Breast epithelium (tissue), 4 donors: ENCODE measurements at places on chromosomes 4 and X. TPM values are rescaled to one million over a fixed set of nuclear protein-coding genes. Genes with fewer than 3 reads are reported as not detected.

The RTL9 gene
- total RNA-seq = not detected

The MAML3 gene
- total RNA-seq = 5.0 TPM

The LRRC66 gene
- total RNA-seq = 0.33 TPM

The MUC7 gene
- not detected for total RNA-seq

The UCP1 gene
- total RNA-seq = not detected

The RNF175 gene
- total RNA-seq = 5.9 TPM

The BRS3 gene
- not detected for total RNA-seq

The GSX2 gene
- not detected for total RNA-seq

The HTN3 gene
- total RNA-seq = not detected

The SHOX gene
- 0.80 TPM for total RNA-seq

The HHIP gene
- 0.48 TPM for total RNA-seq

The EGFL6 gene
- 11.8 TPM for total RNA-seq

The LPAR4 gene
- total RNA-seq = 0.59 TPM

The CAPN6 gene
- total RNA-seq = 5.9 TPM

The RENBP gene
- 50.7 TPM for total RNA-seq

The AMBN gene
- total RNA-seq = not detected

The CXCL10 gene
- not detected for total RNA-seq

The CASK gene
- total RNA-seq = 34.4 TPM

The MMRN1 gene
- total RNA-seq = 11.0 TPM

The EMD gene
- total RNA-seq = 48.1 TPM

The CC2D2A gene
- 14.9 TPM for total RNA-seq

The IL21 gene
- total RNA-seq = not detected

The PGAM4 gene
- not detected for total RNA-seq

The VSIG4 gene
- 512 TPM for total RNA-seq

The SYP gene
- total RNA-seq = 1.0 TPM

The GABRA4 gene
- total RNA-seq = not detected

The ACE2 gene
- 5.6 TPM for total RNA-seq

The CXCL1 gene
- 17.7 TPM for total RNA-seq

The SPANXA2 gene
- not detected for total RNA-seq

The SMIM10L2A gene
- total RNA-seq = 1.3 TPM

The GAGE1 gene
- not detected for total RNA-seq

The SOWAHD gene
- not detected for total RNA-seq

The SUPT20HL2 gene
- not detected for total RNA-seq

The ADH4 gene
- total RNA-seq = 0.48 TPM

The OTC gene
- total RNA-seq = 0.33 TPM

The PRDM8 gene
- total RNA-seq = 7.0 TPM

The TMEM271 gene
- not detected for total RNA-seq

The RAPGEF2 gene
- 47.0 TPM for total RNA-seq

The IL15 gene
- 5.1 TPM for total RNA-seq
